ENCODE measurements at places on chromosomes 6 and 20.

- peak; percentile 15 for DNase-seq
Measured at GRCh38 chr6:84428300-84428907, 201.0 kb upstream of the CEP162 start.

DNA sequence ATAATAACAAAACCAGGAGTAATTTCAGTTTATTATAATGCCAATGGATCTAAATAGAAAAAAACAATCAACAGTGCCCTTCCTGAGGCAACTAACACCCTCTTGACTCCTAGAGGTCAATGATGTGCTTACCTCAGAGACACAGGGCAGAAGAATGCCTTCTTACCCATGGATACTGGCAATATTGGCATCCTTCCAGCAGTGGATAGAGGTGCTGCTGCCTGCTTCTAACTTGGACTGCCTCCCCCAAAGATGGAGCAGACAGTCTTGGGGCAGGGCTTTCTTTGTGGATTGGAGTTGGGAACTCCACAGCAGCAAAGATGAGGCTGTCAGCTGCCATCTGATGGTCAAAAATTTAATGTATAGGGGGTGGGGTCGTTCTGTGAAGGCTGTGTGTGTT, 78.7 kb downstream of the AK9 start:
- DNase-seq, result no peak

- DNase-seq, result no peak
Measured at GRCh38 chr20:8089668-8090067, 42.4 kb upstream of the PLCB1 start.

DNA sequence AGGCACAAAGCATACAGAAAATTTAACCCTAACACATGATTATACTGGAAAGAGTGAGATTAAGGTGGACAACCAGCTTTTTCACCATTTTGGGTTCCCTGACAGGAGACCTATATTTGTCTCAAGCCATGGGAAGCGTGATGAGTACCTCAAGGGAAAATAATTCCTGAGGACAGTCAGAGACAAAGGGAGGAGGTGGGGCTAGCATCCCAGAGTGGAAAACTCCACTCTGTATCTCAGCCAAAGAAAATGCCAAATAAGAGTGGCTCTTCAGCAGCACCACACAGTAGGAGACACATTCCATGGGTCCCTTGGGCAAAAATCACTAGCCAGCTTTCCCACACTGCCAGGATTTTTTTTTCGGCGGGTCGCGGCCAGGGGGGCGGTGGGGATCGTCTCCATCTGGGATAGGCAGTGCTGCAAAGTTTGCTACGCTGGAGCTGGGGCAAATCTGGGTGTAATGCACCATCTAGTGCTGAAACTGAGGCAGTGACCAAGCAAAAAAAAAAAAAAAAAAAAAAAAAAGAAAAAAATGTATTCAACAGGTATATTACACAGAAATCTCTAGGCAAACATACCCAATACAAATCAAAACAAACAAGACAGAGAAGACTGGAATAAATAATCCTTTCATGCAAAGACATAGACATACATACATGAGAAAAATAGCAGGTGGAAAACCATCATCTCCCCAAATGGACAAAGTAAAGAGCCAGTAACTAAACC, 77.3 kb upstream of the SLC35F1 start:
- DNase-seq, result peak; percentile 32
